ENCODE measurements at places on chromosomes 3 and 15.

DNA sequence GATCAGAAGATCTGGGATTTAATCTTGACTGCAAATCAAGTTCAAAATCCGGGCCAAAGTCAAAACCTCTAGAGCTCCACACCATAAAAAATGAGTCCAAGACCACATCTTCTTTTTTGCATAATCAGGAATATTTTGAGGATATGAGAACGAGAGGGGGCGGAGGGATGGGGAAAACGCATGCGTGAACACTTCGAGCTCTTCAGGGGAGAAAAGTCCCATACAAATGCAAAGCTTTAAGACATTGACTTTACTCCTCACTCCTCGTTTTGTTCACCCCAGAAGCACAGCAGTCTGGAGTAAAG, 68.2 kb downstream of the SUMF1 start:
- no peak for DNase-seq

- DNase-seq = no peak
Observed at GRCh38 chr15:94346282-94346681, 114.9 kb downstream of the MCTP2 start.

DNA sequence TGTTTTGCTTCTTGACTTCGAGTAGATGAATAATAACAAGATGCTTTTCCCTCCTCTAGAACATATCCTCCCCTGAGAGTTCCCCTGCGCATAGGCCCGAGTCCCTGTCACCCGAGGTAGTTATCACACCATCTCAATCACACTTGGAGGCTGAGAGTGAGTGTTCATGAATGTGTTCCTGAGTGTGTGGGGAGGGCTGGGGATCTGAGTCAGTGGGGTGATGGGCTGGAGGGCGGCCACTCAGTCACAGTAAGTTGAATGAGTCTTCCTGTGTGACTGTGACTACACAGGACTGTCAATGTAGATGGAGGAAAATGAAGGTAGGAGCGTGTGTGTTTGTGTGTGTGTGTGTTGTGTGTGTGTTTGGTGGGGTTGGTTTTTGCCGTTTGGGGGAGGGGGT, 71.0 kb downstream of the SETD5 start:
- no peak for DNase-seq

- DNase-seq = no peak
Observed at GRCh38 chr3:170787464-170787863, 82.5 kb downstream of the RPL22L1 start.

DNA sequence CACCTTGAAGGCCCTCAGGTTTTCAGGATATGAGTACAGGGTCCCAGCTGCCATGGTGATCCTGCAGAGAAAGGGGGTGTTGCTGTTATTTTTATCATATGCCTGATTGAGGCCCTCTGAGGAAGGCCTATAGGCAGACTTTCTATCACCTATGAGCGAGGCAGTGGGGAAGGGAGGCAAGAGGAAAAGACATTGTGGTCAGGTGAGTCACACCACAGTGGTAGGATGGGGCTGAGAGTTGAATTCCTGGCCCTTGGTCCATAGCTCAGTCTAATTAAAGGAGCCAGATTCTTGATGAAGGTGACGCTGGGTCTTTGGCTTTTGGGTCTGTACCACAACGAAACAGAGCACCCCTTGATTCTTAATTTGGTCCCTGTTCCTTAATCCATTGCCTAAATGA, 72.7 kb downstream of the ZNF621 start:
- no peak for DNase-seq

DNA sequence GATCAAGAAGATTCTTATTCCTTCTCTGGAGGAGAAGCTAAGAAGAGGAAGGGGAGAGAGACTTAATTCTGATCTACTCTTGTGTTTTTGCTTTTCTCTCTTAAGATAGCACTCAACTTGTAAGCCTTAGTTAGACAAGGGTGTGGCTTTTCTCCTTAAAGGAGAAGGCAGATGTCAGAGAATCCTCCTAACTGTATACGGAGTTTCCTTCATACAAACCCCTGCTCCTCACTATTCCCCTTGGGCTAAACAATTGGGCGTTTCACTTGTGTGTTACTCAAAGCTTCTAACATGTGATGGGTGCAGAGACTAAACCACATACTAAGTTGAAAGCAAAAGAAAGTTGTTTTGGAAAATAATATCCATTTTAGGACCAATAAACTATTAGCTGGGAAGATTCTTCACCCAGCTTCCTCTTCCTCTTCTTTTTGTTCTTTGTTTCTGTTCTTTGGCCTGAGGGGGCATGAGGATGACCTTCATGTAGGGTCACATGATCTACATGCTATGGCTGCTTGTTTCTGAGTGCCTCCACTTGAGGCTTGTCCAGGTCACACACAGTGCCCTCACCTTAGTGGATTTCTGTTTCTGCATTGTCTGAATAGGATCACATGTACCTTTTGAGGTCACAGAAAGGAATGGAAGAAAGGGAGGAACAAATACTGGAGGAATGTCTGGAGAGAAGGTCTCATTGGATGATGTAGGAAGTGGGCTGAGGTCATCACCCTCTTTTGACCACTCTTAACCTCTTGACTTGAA, 14.6 kb downstream of the SPINK8 start:
- no peak for DNase-seq
